Activated CD4-positive, alpha-beta T cell treated with anti-CD3 and anti-CD28 coated beads, Interleukin-10, Interleukin-2, amounts not matched to agents 100 ng/mL and 50 ng/mL, durations not matched to agents 16 hours and 8 hours (primary cell): ENCODE measurements at places on chromosomes 2 and 18.

DNA sequence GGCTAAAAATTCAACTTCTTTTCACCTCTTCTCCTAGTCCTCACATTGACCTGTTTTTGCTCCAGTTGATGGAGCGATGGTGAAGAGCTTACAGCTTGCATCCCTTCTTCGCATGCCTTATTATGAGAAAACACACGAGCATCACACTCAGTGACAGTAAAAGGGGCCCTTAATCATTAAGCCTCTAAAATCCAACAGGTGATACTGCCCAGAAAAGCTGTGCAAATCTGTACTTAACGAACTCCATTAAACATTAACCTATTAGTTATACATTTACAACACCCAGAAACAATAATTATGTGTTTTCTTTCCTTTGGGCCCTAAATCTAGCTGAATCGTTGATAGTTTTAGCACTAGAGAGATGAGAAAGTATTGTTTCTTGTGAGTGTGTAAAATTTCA, 54.8 kb downstream of the LAMA1 start:
- no peak for DNase-seq

- peak; percentile 63 for DNase-seq
Measured at GRCh38 chr2:143463719-143464118, 334.5 kb downstream of the ARHGAP15 start.

DNA sequence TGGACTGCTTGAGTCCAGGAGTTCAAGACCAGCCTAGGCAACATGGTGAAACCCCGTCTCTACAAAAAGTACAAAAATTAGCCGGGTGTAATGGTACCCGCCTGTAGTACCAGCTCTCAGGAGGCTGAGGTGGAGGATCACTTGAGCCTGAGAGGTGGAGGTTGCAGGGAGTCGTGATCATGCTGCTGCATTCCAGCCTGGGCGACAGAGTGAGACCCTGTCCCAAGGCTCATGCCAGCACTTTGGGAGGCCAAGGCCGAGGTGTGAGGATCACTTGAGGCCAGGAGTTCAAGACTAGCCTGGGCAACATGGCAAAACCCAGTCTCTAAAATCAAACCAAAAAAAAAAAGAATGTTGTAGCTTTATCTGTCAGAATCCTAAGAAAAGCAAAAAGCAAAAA, 25.4 kb downstream of the SMC6 start:
- no peak for DNase-seq

DNA sequence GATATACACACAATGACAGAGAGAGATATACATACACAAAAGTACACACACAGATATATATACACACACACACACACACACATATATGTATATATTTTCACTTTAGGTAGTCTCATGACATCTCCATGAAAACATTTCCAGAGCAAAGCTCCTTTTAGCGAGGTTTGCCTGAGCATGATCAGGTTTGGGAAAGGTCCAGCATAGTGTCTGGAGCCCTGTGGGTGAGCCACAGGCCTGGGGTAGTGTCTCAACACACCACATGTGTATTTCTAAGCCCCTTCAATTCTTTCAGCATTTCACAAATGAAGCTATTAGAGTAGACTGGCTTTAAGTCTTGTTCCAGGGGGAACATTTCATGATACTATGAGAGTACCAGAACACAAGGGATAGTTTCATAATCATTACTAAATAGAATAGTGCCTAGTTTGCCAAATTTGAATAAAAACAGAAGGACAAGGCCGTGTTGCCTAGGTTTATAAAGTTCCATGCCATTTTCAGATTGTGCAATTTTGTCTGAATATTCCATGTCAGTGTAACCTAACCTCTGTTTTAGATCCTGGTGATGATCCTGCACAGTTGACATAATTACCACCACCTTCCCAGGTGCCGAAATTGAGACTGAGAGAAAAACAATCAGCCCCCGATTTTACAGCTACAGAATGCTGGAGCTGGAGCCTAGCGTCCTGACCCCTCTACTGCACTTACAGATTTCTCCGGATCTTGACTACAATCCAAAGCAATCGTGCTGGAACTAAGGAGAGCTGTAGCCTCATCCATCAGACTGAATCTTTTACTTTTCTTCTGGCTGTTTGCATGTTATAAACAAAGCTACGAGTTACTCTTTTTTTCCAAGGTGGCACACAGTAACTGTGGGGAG, 332.7 kb downstream of the CYRIA start:
- DNase-seq, result no peak

DNA sequence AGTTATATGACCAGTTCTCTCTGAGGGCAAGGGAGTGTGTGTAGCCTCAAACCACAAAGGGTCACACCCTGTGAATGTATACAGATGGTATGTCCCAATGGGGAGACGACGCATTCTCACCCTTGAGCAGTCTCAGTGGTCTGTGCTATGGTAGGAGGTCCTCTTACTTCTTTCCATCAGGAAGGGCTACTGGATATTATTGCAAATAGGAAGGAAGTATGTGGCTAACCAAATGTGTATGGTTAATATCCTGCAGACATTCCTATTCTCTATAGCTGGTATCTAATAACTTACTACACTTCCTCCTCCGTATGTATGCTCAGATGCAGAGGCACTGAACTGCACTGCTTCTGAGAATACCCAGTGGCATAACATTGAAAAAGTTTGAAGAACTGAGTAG, 306.7 kb upstream of the CCDC68 start:
- no peak for DNase-seq

GRCh38 chr2:184646593-184646992, 48.3 kb downstream of the ZNF804A start:
- DNase-seq, result no peak

- no peak for DNase-seq
Measured at GRCh38 chr18:63145166-63145850, 174.3 kb downstream of the BCL2 start.

DNA sequence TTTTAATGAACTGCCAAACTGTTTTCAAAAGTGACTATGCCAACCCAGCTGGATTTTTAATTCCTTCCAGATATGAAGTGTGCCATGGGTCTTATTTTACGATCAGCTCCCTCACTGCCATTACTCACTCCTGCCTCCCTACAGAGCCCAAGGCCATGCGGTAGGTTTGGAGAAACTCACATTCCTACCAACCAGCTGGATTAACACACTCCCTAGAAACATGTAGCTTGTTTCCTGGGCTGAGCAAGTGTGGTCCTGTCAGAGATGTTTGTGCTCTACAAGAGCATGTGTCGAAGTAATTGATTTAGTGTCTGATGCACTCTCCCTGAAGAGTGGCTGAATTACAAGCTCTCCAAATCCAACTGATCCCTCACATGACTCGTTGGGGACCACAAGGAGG, 82.5 kb downstream of the SPP2 start:
- no peak for DNase-seq

GRCh38 chr2:96113367-96113677, 3.0 kb downstream of the ADRA2B start:
- DNase-seq, result peak; percentile 35
